Effector CD8-positive, alpha-beta T cell (primary cell): ENCODE measurements at places on chromosomes 13 and 19.

GRCh38 chr13:32316028-32316339 lies 676 bp downstream of the BRCA2 start:
- DNase-seq, result no peak

DNA sequence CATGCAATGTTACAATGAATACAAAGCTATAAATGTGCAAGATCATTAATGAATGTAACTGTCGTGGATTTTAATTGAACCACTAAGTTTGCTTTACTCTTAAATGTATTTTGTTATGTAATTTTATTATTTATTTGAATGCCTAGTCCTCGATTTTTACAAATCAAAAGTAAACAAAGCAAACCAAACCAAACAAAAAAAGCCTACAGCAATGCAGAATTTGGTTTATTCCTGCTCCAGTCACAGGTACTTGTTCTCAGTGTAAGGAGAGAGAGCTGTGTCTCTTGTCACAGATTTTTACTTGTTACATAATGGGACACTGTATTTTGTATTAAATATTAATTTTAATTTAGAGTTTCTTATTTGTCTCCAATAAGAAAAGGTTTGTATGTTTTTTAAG lies 584.3 kb upstream of the SLITRK6 start:
- no peak for DNase-seq

- DNase-seq, result no peak
These were observed 19.3 kb upstream of the RASA3 start for GRCh38 chr13:114151565-114152284.

- DNase-seq, result no peak
These were observed 31.4 kb downstream of the PPP5C start for GRCh38 chr19:46378268-46378667.

GRCh38 chr13:49954674-49955455 lies 18.7 kb upstream of the SPRYD7 start:
- DNase-seq, result no peak

- DNase-seq, result no peak
These were observed 526 bp downstream of the NFIX start for GRCh38 chr19:12995596-12996405.

DNA sequence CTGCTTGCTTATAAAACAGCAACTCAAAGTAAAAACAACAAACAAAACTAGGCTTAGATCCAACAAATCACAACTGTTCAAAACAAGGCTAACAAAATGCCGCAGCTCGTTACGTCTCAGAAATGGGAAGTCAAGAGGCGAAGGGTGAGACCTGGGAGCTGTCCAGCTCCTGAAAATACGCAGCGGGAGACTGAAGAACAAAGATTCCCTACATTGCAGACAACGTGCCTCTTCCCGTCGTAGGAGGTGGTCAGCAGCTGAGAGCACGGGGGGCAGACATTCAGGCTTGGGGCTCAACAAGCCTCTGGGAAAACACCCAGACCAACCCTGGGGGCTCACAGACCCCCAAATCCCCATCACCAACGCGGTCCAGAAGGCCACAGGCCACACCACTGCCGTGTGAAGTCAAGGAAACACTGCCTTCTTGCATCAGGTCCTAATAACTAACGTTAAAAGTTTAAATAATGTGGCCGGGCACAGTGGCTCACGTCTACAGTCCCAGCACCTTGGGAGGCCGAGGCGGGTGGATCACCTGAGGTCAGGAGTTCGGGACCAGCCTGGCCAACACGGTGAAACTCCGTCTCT lies 13.5 kb downstream of the PLPP2 start:
- DNase-seq, result no peak

GRCh38 chr13:19596960-19597361 lies 35.6 kb upstream of the TPTE2 start:
- no peak for DNase-seq

- no peak for DNase-seq
These were observed 170.9 kb downstream of the LACC1 start for GRCh38 chr13:44050450-44051063.

DNA sequence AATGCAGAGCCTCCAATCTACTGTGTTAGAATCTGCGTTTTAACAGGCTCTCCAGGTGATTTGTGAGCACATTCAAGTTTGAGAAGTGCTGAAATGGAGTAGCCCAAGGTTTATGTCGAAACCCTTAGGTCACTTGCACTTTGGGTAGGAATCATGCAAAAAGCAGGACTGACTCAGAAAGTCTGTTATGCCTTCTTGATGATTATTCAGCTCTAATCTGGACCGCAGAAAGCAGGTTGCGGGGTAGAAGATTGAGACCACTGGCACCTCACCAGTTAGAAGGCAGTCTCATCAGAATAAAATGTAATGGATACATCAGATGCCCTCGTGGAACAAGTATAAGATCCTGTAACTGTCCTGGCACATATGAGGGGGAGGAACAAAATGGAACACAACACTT lies 326.3 kb downstream of the DCLK1 start:
- DNase-seq, result no peak

DNA sequence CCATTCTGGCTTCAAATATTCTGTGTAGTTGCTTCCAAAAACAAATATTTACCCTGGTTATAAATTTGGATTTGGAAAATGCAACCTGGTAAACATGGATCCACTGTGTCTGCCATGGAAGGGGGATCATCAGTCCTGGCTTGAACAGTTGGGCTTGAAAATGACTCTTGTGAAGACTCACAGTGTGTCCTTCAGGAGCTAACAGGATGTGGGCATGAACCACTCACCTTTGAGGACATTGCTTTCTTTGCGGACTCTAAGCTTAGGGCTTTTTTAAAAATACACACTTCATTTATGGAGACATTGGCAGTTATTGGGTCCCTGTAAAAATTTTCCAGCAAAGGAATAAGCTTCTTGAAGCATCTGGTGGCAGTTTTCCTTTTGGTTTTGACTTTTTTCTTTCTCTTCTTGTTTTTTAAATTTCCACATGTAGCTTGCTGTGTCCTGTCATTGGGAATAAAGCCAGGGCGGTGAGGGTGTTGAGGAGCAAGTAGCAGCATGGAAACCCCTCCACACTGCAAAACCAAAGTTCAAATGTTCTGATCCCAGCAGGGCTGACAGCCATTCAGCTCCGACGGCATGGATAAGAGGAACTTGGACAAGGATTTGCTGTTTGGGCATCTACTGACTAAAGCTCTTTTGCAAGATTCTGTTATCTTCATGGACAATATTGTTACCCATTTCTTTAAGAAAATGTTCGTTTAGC lies 39.5 kb upstream of the SERP2 start:
- no peak for DNase-seq

DNA sequence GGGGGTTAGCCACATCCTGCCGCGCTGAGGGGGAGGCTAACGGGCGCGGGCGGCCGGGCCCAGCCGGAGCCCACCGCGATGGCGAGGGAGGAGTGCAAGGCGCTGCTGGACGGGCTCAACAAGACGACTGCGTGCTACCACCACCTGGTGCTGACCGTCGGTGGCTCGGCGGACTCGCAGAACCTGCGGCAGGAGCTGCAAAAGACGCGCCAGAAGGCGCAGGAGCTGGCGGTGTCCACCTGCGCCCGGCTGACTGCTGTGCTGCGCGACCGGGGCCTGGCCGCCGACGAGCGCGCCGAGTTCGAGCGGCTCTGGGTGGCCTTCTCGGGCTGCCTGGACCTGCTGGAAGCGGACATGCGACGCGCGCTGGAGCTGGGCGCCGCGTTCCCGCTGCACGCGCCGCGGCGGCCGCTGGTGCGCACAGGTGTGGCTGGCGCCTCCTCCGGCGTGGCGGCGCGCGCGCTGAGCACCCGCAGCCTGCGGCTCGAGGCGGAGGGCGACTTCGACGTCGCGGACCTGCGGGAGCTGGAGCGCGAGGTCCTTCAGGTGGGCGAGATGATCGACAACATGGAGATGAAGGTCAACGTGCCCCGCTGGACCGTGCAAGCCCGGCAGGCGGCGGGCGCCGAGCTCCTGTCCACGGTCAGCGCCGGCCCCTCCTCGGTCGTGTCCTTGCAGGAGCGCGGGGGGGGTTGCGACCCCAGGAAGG lies 692 bp downstream of the RGS9BP start:
- no peak for DNase-seq

DNA sequence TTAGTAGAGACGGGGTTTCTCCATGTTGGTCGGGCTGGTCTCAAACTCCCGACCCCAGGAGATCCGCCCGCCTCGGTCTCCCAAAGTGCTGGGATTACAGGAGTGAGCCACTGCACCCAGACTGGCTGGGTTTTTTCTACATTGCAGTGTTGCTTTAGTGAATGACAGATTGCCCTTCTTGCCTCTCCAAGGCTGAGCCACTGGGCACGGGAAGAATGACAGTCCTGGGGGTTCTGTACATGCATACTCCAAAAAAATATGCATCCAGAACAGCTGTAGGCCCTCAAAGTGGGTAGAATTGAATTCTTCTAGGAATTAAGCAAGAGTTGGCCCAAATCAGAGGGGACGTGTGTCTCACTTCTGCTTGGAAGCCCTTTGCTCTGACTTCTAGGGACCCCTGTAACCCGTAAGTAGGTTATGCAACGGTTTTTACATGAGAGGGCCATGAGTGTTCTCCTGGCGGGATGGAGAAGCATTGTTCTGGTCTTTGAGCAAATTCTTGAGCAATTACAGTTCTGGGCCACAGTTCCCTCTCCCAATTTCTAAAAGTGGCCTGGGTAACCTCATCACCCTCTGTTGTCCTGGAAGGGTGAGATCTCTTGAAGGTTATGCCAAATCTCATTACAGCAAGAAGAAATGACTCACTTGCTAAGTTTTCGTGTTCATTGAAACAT lies 3.6 kb downstream of the ACTN4 start:
- no peak for DNase-seq

DNA sequence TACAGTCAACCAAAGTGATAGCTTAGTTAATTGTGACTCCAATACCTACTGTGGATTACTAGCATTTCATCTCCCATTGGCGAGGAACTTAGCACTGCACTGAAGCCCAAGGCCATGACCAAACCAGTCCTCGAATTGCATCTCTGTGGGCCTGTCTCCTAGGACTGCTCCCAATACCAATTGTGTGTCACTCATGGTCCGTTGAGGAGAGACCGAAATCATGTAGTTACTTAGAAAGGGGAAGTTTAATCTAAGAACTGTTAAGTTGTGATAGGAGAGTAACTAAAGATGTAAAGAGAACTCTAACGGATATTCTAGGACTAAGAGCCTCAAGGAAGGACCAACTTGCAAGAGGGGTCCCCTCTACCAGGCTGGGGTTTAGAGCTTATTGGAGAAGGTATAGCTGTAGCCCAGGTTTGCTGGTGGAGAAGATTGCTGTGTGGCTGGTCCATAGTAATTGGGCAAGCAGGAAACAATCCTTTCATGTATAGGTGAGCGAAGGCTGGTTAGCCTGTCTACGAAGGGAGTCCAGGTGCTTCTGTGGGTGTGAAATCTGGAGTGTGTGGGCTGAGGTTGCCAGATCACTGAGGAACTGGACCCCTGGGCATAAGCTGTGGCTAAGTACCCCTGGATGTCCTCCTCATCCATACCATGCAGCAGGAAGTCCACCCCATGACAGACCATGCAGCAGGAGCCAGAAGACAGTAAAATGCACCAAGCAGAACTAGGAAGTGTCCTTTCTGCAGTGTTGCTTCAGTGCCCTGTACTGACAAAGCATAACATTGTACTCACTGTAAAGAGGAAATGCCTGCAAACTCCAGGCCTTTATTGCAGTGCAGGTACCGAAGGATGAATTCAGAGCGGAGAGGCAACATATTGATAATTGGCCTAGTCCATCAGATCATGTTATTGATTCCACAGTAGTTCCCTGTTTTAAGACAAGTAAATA lies 30.8 kb downstream of the DNAJC3 start:
- DNase-seq, result no peak

DNA sequence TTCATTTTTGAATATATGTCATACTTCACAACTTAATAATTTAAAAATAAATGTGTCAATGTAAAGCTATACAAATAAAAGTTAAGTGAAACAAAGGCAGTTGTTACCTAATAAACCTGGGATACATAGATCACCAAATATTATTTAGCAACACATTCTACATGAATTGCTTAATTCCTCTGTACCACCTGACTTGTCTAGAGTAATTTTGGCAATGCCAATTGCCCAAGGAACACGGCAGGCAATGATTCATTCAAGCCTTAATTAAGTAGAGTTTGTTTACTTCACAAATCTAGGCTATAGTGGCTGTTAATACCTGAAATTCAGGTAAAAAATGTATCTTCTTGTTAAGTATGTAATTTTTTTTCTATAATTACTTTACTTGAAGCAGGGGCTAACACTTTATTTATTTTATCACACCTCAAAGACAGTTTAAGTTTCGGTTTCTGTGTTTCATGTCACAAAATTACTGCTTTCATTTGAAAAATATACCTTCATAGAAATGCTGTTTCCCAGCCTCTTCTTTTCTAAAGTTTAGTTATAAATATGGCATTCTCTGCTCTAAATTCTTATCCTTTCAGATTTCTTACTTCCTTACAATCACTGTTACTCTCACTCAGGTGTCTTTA lies 705.7 kb downstream of the SLITRK5 start:
- no peak for DNase-seq

GRCh38 chr19:46618670-46619231 lies 6.1 kb downstream of the PTGIR start:
- no peak for DNase-seq

DNA sequence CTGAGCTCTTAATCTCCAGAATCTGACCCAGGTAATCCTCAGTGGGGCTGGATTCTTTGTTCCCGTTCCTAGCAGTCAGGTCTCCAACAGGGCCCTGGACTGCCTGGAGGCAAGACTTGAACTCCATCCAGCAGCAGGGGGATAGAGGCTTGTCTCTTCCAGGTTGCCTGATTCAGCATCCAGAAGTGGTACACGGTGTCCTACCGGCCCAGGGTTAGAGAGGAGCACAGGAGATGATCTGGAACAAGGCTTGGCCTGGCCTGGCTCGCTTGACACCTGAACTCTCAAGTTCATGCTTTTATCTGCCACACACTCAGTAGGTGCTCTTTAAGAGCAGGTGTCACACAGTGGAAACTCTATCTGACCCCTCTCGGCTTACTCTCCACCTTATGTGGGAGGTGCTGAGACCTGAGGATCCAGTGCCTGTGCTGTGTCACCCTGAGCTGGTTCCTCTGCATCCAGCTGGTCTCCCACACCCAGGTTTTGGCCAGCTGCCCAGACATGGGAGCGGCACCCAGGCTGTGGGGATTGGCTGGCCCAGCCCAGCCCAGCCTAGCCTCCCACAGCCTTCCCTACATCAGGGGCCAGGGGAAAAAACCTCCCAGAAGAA lies at the start of gene CYP4F3:
TSS of gene CYP4F3 (plus strand) at position 604 of the 610 bp plus-strand sequence. CDS start 519 bp downstream, outside the sequence.
- DNase-seq, result no peak

GRCh38 chr13:43356567-43356966 lies 333.2 kb downstream of the DNAJC15 start:
- DNase-seq, result no peak

DNA sequence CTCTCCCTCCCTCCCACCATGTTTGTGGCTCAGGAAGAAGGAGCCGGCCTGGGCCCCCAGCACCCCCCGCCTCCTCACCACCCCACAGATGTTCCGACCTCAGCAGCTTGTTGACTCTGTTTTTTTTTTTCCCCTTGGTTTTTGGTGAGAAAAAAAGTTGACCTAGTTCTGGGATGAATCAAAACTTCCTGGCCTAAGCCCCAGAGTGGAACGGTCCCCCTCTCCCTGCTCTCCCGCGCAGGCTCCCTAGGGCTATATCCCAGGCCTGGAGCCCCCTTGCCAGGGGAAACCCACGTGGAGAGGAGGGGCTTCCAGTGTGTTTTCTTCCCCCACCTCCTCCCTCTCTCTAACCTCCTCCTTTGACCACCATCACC lies 4.0 kb downstream of the COL5A3 start:
- DNase-seq, result no peak

- DNase-seq, result no peak
These were observed 203.1 kb upstream of the EDNRB start for GRCh38 chr13:78121459-78122348.

- no peak for DNase-seq
These were observed 25.9 kb downstream of the LYL1 start for GRCh38 chr19:13076787-13077186.

GRCh38 chr13:30752201-30752797 lies 17.0 kb downstream of the ALOX5AP start:
- no peak for DNase-seq
